ENCODE measurements at places on chromosomes 3 and 15.
A peak's percentile ranks its signal among the peaks of the same experiment; 100 is the strongest.

- DNase-seq: no peak
Observed at GRCh38 chr3:71099997-71100719, 483.4 kb downstream of the FOXP1 start.

- DNase-seq: no peak
Observed at GRCh38 chr3:30332196-30333021, 274.0 kb upstream of the TGFBR2 start.

GRCh38 chr3:38730281-38730680 lies 80.8 kb upstream of the SCN5A start:
- peak; percentile 13 for DNase-seq

DNA sequence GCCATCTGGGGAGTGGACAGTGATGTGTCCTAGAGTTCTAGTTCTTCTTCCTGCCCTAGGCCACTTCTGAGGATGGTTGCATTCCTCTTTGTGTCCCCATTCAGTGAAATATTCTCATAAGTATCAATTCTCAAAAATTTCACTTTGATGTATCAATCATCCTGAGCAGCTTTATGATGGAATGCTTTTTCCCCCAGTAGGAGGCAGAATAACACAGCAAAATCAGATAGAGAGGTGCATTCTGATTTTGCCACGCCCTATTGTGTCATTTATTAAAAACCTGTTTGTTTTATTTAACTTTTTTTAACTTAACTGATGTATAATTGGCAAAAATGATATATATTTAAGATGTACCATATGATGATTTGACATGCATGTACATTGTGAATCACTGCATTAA lies 656.0 kb upstream of the GRM7 start:
- DNase-seq: no peak

DNA sequence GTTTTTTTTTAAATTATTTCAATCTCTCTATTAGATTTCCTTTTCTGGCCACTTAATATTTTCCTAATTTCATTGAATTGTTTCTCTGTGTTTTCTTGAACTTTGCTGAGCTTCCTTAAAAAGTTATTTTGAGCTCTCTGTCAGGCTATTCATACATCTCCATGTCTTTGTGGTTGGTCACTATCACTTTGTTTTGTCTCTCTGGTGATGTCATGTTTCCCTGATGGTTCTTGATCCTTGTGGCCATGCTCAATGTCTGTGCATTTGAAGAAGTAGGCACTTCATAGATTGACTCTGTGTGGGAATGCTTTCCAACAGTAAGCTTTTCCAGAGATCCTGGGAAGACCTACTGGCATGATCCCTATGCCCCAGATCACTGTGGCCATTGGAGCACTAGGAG lies 18.6 kb downstream of the CD200R1 start:
- no peak for DNase-seq

DNA sequence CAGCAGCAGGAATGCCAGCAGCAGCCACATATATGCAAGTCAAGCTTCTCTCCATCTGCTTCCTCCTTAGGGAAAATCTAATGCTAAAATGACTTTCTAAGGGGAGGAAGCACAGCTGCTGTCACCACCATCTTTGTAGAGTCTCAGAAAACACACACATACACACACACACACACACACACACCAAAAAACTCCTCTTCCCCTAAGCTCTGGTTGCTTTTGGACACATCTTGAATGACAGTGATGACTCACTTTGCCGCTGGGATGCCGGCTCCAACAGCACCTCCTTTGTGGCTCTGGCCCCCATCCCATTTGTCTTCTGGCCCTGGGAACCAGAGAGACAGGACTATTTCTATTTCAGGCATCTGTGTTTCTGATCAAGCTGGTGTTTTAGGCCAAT lies 124.8 kb upstream of the GOLIM4 start:
- no peak for DNase-seq

DNA sequence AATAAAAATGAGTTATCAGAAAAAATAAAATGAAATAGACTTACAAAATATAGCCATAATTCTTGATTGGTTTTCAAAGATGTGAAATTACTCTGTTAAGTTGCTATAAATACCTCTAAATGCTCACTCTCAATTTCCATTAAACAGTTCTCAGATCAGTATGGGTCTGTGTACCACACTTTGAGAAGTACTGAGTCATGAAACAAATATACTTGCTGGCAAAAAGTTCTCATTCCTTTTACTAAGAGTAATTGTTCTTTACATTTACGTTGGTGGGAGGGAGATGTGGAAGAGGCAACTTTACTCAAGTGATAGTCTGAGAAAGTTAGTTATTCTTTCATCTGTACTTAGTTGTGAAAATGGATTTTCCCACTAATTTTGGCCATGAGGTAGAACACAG lies 96.3 kb downstream of the ZNF385D start:
- DNase-seq: peak; percentile 68

GRCh38 chr15:62734706-62735105 lies 307.8 kb upstream of the TPM1 start:
- no peak for DNase-seq

DNA sequence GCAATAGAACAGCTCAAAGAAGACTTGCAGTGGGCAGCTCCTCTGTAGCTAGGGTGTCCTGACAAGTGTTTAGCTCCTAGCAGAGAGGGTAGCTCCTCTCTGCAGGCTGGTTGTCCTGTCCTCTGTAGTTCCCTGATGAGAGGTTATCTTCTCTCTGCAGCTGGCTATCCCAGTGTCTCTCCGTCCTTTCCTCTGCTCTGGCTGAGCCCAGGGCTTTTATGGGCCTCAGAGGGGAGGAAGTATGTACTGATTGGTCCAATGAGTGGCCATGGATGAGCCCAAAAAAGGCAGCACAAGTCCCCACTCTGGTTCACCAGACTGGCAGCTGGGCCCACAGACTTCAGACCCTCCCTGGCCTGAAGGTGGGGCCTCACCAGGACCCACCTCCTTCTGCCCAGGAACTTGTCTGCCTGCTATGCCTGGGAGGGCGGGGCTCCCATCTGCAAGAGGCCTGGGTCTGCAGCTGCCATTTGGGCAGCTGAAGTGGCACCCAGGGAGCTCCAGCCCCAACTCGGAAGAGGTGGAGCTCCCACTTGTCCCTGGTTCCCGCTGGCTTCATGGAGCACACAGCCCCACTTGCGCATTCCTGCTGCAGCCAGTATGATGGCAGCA lies 27.2 kb upstream of the MEX3B start:
- no peak for DNase-seq

GRCh38 chr3:50655009-50655830 lies 19.5 kb upstream of the DOCK3 start:
- no peak for DNase-seq

GRCh38 chr3:156579427-156579851 lies 24.5 kb upstream of the SSR3 start:
- no peak for DNase-seq

DNA sequence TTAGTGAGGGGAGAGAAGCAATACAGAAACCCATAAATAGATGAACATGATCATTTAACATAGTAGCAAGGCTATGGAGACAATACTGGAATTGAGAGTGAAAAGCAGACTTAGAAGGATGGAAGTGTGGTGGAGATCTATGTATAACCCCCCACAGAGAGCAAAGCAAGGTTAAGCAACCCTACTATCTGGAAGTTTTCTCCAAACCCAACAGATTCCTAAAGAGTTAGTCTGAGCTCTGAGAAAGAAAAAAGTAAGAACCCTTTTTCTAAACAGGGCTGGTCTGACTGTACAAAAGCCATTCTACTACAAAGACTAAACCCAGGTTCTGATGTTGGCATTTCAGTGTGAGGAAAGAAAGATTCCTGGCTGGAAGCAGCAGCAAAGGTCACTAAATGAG lies 153.2 kb downstream of the WNT5A start:
- peak; percentile 87 for DNase-seq

DNA sequence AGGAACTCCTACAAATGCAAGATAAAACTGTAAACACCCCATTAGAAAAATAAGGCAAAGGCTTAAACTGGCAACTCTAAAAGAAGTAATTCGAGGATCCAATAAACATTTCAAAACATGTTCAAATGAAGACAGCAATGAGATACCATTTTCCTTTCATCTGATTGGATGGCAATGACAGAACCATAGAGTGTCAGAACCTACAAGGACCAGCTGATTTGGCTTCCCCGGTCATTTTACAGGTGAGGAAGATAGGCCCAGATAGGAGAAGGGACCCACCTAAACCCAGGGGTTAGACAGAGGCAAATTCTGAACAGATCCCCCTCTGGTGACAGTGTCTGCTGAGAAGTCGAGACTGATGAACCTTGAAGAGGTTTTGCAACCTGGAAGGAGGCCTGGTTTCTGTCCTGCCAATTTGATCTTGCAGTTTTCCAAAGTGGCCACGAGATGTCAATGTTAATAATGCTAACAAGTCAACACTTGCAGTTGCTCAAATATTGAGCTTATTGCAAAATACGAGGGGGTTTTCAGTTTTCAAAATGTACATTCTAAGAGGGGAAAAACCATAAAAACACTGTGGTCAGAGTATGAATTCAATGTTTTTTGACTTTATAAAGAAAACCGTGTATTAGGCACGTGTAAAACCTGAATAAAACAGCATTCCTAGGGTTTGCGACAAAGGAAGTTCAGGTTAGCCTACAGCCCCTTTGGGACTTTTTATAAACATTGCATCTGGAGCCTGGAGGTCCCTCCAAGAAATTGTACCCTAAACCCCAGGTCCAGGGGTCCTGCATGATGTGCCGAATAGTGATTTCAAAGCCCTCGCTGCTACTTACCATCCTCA lies 21.5 kb downstream of the CFAP161 start:
- DNase-seq: peak; percentile 83

DNA sequence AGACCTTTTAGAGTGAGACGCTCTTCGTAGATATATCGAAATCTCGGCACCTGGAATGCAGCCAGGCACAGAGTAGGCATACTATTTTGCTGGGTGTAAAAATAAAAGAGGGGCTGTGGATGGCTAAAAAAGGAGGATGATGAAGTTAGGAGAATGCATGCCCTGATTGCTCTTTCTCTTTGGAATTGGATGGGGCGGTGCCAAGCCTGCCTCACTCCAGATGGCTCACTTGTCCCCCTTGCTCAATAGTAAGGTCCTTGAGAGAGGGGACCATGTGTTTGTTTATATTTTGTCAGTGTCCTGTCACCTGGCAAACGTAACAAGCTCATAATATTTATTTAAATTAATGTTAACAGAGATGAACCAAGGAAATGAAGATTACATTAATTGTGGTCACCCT lies 33.0 kb downstream of the SNRK start:
- DNase-seq: peak; percentile 31

- DNase-seq: no peak
Observed at GRCh38 chr3:47376393-47376792, 4.4 kb upstream of the PTPN23 start.
